ENCODE measurements at places on chromosomes 3 and 15.
A peak's percentile ranks its signal among the peaks of the same experiment; 100 is the strongest.

GRCh38 chr3:37474901-37475331 lies 300.5 kb upstream of the LRRFIP2 start:
- DNase-seq: no peak

DNA sequence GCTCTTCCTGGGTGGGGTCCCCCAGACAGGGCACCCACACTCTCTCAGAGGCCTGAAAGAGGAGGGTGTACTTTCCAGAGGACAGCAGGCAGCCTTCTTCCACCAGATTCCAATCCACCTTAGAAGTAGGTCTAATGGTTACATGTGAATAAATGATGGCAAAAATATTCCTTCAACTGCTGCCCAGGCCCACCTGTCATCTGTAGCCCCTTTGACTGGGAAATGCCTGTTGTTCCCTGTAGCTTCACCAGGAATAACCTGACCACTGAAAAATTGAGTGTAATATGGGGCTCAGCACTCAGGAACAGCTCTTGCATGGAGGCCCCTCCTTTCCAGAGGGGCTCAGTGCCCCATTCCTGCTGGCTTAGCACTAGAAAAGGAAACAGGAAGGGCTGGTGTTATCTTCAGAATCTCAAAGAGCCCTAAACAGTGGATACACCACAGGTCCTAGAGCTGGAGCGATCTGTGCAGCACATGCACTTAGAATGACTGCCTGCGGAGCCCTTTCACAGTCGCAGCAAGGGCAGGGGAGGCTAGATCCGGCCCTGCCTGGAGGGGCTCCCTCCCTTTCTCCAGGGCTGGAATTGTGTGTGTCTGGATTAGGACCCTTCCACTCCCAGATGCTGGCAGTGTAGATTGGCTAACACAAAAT lies 32.1 kb downstream of the SLC22A14 start:
- DNase-seq: no peak

GRCh38 chr3:157502916-157503595 lies at the start of gene VEPH1:
Gene VEPH1, minus strand, starts transcription at chr3:157503416. Its CDS starts 8,067 bp downstream, at chr3:157495349.
- DNase-seq: no peak

DNA sequence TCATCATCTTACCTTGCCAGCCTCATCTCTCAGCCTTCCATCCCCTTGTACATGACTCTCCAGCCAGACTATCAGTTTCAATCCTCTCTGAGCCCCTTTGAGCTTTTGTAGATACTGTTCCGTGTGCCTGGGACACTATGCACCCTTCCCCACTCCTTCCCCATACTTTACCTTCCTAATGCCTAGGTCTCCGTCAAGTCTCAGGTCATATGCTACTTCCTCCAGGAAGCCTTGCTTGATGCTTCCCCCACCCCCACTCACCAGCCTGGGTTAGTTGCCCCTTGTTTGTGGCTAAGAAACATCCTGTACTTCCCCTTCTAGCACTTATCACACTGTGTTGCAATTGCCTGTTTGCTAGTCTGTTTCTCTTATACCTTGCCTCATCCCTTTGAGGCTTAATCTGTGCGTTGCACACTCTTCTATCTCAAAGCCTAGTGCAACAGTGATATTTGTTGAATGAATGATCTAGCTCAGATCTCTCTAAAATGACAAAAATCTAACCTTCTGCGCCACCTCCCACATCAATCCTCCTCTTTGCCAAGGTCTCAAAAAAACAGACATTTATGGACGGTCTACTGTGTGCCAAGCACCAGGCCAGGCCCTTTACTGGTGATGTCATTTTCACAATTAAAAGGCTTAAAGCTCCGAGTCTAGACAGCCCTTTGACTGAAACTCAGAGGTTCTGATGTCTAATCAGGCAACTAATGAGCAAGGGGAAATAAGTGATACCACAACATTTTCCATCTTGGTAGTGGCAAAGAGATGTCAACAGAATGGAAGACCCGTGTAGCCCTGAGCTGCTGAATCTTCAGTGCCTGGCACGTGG lies 6.5 kb upstream of the USP3 start:
- DNase-seq: peak; percentile 87

GRCh38 chr3:5543047-5543446 lies 355.5 kb downstream of the EDEM1 start:
- DNase-seq: no peak

DNA sequence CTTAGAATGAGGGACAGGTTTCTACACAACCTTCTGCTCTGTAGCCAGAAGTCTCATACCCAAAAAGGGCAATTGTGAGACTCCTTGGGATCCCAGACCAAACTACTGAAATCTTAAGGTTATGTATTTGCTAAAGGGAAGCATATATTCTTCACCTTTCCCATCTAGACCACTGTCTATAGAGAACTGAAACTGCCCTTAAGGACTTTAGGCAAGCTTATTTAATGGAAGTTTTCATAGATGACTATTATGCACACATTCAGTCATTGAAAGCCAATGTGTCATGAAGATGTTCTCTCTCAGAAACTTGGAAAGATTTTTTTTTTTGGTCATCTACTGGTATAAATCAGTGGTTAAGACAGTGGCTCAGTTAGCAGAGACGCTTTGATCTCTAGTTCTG lies 365.3 kb downstream of the MCTP2 start:
- DNase-seq: peak; percentile 5

GRCh38 chr3:150771600-150771999 lies 8.6 kb upstream of the SIAH2 start:
- no peak for DNase-seq

DNA sequence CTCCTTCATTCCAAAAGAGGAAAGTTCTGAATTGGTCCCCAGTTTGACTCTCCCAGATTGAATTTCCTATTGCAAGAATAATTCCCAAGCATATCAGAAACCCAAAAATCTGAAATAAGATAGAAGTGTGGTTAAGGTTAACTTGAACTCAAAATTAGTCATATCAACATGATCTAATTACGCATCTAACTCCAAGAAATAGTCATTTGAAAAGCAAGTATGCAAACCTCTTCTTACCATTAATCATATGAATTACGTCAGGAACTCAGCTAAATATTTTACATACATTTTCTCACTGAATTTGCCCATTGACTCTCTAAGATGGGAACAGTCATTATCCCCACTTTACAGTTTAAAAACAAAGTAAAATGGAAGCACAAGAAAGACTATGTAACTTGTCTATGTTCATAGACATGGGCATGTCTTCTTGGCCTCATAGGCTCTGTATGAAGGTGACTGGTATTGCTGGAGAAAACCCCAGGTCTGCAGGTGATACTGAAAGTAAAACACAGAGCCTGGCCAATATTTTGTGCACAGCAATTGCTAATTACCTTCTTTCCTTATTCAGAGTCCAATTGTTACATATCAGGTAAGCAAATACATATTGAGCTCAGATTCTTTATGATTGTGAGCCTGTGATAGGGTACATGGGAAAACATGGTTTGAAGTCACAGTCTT lies 139.2 kb downstream of the ATP8B4 start:
- DNase-seq: no peak

DNA sequence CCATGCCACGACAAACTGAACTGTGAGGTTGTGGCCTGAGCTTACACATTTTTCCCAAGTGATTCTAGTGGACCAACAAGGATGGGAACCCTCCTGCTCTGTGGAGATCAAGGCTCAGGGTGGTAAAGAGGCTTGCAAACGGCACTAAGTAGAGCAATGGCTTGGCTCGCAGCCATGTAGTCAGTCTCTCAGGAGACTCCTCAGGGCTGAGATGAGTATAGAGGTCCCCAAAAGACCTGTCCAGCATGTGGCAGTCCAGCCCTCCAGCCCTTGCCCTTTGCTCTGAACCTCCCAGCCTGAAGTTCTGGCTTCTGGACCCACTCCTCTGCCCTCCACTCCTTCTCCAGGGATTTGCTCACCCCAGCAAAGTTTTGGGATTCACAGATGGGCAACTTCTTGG lies 8.3 kb upstream of the CAMP start:
- no peak for DNase-seq

- DNase-seq: no peak
Observed at GRCh38 chr15:44082558-44083157, 112.4 kb downstream of the FRMD5 start.

- peak; percentile 53 for DNase-seq
Observed at GRCh38 chr15:45714590-45715488, 80.0 kb downstream of the SQOR start.
